ENCODE measurements at places on chromosomes 2 and 18. TPM values are rescaled to one million over a fixed set of nuclear protein-coding genes. Genes with fewer than 3 reads are reported as not detected.

DNA sequence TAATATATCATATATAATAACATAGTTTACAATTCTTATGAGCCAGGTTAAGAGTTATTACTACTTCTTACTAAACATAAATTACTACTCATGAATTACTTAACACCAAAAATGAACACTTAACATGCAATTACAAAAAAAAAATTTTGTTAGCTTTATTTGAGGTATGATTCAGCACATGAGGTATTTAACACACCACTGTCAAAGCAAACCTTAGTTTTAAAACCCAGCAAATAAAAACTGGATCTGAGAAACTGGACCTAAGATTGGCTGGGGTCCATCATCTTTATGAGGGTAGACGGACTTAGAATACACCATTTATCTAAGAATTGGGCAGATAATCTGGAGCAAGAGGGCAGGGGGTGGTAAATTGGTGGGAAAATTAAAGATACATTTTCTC, 81.8 kb upstream of the CREB1 start:
- DNase-seq: no peak

- DNase-seq: peak; percentile 38
Measured at GRCh38 chr2:24972315-24972961, 683 bp upstream of the DNAJC27 start.

DNA sequence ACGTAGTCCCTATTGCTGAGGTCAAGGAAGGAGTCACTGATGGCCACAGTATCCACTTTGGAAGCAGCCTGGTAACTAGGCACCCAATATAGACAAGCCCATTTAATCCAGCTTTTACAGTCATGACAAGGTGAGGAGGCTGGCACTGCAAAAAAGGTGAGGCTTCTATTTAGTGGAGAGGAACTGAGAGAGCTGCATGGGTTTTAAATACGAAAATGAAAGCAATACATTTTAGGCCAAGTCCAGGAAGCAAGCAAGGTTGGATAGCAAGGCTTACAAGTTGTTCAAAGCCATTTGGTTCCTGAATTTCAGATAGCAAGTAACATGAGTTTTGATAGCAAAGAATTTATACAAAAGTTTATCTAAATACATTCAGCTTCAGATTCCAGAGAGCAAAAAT, 80.4 kb downstream of the SGPP2 start:
- no peak for DNase-seq

The FOXI3 gene
- total RNA-seq: not detected

The BOK gene
- total RNA-seq: 13.1 TPM
